ENCODE measurements at places on chromosomes 7 and 10.

- DNase-seq: no peak
Observed at GRCh38 chr7:22457471-22457870, 42.5 kb downstream of the STEAP1B start.

DNA sequence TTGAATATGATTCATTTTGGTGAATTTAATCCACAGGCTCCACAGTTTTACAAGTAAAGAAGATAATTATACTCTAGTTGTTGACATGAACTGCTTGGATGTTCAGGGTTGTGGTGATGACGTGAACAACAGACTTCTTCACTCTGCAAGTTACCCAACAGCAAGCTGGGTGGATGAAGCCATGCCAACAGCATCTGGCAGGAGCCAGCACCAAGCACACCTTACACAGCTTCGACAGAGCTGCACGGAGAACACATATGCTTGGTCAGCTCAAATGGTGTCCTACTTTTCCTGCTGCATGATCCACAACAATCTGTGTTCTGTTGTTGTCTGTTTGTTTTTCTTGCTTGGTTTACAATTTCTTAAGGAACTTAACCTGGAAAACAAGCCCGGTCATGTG lies 9.8 kb downstream of the NOD1 start:
- no peak for DNase-seq

GRCh38 chr10:70896551-70896950 lies 8.2 kb upstream of the PCBD1 start:
- no peak for DNase-seq

- no peak for DNase-seq
Observed at GRCh38 chr10:2786251-2786650, 281.1 kb upstream of the PFKP start.

GRCh38 chr7:158947627-158948026 lies 91.3 kb downstream of the DYNC2I1 start:
- DNase-seq: no peak

Data from ELR (cell line).